Left forelimb (tissue), 1 donor: ENCODE measurements at places on chromosomes 3 and 15.

DNA sequence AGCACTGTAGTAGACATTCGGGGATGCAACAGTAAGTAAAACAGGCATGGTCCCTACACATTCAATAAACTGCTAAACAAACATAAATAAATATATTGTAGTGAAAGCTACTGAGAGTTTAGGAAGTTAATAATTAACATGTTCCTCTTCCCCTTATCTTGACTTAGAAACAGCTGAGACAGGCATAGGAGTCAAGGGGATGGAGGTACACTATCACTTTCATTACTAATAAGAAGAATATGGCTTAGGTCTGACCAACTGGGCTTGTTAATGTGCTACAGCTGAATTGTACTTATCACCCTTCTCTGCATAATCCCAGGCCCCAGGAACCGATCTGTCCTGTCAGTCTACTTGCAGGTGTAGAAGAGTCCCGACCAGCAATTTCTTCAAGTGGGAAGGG is 116.3 kb upstream of the DAZL start:
- no peak for DNase-seq

DNA sequence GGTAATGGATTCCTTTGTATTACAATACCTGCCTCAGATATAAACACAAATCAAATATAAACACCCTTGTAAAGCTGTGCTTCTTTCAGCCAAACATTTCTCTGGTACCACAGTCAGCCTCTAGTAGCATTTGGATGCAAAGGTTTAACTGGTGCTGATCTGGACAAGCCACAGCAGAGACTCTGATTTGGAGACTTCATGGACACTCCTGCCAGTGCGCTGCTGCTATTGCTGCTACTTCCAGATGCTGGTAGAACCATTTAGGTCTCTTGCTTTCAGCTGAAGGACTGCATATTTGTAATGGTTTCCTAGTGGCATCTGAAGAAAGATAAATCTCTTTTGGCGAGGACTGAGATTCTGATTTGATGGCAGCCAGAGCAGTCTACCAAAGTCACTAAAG is 36.9 kb downstream of the NCK1 start:
- no peak for DNase-seq

DNA sequence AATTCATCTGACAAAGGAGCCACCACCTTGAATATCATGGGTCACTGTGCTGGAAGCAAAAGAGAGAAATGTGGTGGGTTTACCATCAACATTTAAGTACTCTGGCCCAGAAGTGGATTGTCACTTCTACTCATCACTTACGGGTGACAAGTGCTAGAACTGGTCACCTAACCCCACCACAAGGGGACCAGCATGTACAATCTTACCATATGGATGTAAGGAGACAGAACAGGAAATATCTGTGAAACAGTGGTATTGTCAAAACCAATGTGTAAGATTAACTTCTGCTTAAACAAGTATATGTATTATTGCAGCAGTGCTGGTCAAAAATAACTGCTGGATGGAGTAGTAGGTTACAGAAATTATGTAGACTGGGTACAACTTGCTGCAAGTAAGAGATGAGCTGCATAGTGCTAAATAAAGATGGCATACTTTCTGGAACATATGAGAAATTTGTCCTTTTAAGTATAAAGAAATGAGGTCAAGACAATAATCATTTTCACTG is 171.8 kb downstream of the POTEB3 start:
- DNase-seq, result no peak

GRCh38 chr3:140816372-140817195 is 125.1 kb upstream of the SLC25A36 start:
- no peak for DNase-seq

- DNase-seq, result no peak
Measured at GRCh38 chr3:151998744-151999143, 125.3 kb downstream of the SUCNR1 start.

GRCh38 chr3:39216176-39216790 is 23.9 kb upstream of the XIRP1 start:
- DNase-seq, result no peak

DNA sequence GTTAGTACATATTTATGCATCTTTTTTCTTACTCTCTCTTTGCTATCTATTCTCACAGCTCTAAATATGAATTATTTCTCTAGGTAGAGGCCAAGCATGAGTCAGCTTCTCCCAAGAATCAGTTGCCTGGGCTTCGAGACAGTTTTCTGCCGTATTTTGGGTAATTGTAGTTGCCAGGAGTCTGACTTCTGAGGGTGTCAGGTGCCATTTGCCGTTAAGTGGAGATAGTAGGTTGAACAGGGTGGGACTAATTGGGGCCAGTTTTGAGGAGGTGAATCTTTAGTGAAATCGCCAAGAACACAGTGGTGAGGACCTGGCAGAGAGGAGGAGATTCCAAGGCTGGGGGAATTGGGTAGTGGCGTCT is 7.8 kb upstream of the NRROS start:
- DNase-seq, result no peak

- DNase-seq, result no peak
Measured at GRCh38 chr3:120793601-120794000, 51.1 kb downstream of the GTF2E1 start.

DNA sequence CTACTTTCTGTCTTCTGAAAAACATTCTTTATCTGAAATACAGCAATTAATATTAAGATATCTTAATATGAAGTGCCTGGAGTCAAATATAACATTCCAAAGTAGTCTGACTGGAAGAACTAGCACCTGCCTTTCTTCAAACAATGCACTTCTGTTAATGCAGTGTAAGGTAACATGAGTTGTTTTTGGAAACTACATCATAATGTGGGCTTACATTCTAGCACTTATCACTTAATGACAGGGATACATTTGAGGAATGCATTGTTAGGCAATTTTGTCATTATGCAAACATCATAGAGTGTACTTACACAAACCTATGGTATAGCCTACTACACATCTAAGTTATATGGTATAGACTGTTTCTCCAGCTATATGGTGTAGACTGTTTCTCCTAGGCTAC is 49.2 kb downstream of the SLC15A2 start:
- DNase-seq, result no peak

- DNase-seq, result no peak
Measured at GRCh38 chr3:76352051-76352450, 566.7 kb upstream of the ZNF717 start.

DNA sequence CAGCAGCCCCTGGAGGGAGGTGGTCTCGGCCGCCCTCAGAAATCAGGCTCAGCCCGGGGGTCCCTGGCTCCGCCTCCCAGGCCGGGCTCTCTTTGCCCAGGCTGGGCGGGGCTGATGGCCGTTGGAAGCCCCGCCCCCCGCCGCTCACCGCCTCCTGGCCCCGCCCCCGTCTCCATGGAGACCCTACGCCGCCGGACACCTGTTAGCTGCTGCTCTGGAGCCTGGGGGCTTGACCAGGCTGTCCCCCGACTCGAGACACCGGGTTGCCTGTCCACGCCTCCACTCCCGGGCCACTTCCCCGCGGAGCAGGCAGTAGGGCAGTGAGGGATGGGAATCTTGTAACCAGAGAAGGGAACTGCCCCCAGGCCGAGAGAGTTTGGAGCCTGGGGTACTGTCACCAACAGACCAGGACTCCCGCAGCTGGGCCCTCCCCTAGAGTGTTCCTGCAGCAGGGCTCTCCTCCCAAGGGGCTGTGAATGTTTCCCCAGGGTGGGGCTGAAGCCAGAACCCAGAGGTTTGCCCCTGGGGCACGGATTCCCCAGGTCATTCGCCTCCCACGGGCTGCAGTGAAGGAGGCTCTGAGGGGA is 27.8 kb upstream of the RPL32 start:
- no peak for DNase-seq

- DNase-seq, result no peak
Measured at GRCh38 chr15:72982714-72983113, 69.5 kb upstream of the NEO1 start.

GRCh38 chr3:61805510-61806080 is 244.2 kb downstream of the PTPRG start:
- no peak for DNase-seq

DNA sequence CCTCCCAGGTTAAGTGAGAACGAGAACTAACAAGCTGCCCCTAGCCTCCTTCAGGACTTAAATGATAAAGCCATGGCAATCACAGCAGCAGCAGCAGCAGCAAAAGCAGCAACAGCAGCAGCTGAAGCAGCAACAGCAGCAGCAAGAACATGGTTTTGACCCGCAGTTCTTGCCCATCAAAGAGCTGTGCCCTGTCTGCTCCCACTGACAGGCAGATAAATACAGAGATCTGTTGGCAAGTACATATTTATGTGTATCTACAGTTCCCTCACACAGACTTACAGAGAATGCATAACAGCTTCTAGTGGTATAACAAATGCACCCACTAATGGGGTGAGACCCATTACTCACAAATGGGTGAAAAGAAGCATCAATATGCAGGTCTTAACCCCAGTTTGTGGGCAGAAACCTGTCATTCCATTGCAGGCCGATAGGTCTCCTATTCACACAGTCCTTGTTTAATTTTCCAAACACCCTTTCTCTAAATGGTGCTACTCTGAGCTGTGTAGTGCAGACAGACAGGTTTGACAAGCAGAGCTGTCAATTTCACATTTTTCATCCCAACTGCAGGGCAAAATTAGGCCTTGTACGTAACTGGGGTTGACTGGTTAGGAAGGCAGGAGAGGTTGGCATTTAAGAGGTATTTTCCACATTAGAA is 316.3 kb downstream of the TIGIT start:
- DNase-seq, result no peak

- DNase-seq, result no peak
Measured at GRCh38 chr3:35643495-35643894, 4.2 kb downstream of the ARPP21 start.
